HS-27A (cell line): ENCODE measurements at places on chromosomes 5 and 9.

DNA sequence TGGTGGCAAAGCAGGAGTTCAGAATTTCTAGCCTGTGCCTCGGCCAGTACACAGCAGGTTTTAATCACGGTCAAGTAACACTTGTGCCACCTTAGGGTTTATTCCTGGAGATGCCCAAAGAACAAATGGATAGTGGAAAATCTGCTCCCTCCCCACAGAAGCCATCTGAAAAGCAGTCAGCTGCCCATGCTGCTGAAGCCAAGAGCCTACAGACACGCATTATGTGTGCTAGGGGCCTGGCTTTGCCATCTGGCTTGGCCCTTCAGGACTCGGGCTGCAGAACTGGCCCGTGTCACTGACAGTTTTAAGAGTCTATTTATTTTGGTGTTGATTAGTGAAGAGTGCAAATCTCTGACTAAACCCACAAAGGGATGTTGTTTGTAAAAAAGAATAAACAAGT is 11.1 kb downstream of the ARSB start:
- DNase-seq = no peak

DNA sequence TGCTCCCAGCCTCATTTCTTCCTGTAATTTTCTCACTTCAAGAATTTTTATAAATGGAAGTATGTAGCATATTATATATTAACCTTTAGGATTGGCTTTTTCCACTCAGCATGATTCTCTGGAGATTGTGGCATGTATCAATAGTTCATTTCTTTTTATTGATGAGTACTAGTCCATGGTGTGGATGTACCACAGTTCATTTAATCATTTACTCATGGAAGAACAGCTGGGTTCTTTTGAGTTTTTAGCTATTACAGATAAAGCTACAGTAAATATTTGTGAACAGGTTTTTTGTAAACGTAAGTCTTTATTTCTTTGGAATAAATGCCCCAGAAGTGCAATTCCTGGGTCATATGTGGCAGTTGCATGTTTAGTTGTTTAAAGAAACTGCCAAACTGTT is 76.1 kb downstream of the UHRF2 start:
- no peak for DNase-seq

- no peak for DNase-seq
Observed at GRCh38 chr9:4661611-4662010, 483 bp upstream of the PLPP6 start.

- DNase-seq = no peak
Observed at GRCh38 chr5:125476901-125477585, 730.6 kb upstream of the ZNF608 start.

GRCh38 chr9:115327436-115328122 is 209.6 kb upstream of the TNC start:
- no peak for DNase-seq

DNA sequence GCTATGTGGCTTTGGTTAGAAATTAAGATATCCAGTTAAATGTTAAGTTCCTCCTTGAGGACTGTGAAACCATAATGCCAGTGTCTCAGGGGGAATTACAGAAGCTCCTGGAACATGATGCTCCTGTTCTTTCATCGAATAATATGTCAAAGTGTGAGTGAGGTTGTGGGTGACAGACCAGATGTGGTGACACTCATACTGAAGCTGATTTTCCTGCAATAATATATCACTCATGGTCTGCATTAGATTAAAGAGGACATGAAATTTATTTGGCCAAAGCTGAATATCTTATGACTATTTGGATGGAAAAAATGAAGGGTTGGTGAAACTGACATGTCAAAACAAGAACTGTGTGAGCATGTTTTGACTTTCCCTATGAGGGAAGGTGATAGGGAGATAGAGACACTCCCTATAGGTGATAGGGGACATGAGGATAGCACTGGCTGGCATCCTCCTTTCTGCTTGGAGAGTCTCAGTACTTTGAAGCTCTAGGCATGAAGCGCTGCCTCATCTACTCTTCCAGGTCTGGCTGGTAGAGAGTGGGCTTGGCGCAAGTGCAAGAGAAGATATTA is 173.5 kb downstream of the ARHGEF28 start:
- no peak for DNase-seq

DNA sequence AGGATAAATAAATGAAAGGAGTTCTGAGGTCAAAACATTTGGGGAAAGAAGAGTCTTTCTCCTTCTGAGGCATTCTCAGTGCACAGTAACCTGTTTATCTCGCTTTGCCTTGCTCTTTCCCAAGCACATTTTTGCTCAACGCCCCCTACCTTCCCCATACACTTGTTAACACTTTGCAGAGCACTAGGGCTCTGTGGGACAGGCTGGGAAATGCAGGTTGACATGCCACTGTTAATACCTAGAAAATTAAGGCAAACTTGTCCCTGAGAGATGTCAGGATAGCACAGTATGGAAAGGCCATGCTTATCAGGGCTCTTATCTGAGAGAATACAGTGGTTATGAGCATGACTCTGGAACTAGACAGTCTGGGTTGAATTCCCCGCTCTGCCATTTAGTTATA is 152.0 kb downstream of the DOCK8 start:
- no peak for DNase-seq

GRCh38 chr5:151251001-151251551 is 1.9 kb upstream of the GM2A start:
- no peak for DNase-seq

DNA sequence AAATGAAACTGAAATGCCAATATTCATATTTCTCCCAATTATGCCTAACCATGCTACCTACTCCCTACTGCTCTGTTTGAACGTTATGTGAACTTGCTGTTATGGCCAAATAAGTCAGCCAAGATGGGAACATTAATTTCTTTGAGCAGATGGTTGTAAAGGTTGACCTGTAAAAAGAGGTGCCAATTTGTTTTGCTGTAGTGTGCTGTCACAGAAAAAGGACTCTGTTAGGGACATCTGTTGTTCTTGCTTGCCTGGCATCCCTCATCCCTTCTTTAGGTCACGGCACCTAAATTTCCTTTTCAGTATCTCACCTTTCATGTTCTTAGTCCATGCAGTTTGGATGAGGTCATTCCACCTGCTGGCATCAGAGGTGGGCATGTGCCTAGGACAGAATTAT is 35.4 kb downstream of the GDNF start:
- no peak for DNase-seq

GRCh38 chr9:72779614-72780013 is 173.2 kb downstream of the ALDH1A1 start:
- no peak for DNase-seq

DNA sequence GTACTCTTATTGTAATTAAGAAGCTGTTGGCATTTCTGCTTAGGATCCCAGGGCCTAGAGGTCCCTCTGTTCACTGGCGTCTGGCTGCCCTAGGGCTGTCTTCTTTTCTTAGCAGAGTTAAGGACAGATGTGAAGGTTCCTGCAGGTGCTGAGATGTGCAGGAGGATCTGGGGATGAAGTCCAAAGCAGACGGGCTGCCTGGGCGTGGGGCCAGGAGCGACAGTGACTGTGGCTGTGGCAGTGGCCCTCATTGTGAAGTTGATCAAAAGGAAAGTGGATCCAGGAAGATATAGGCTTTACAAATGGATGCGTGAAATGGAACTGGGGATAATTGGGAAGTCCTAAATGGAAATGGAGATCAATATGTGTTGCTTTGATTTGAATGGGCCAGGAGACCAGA is 19.1 kb upstream of the SH3PXD2B start:
- no peak for DNase-seq

DNA sequence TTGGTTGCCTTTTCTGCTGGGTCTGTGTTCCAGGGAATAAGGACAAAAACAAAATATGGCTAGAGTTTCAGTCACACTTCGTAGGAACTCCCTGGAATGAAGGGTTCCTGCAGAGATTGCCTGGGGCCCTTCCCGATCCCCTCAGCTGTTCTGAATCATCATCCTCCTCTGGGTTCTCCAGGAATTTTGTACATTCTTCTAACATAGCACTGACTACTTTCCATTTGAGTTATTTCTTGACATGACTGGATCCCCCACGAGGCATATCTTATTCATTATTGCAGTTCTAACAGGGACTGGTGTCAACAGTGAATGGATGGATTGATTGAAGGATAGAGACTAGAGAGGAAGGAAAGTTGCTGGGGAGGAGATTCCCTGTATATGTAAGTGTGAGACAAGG is 49.2 kb upstream of the TNC start:
- DNase-seq = no peak

DNA sequence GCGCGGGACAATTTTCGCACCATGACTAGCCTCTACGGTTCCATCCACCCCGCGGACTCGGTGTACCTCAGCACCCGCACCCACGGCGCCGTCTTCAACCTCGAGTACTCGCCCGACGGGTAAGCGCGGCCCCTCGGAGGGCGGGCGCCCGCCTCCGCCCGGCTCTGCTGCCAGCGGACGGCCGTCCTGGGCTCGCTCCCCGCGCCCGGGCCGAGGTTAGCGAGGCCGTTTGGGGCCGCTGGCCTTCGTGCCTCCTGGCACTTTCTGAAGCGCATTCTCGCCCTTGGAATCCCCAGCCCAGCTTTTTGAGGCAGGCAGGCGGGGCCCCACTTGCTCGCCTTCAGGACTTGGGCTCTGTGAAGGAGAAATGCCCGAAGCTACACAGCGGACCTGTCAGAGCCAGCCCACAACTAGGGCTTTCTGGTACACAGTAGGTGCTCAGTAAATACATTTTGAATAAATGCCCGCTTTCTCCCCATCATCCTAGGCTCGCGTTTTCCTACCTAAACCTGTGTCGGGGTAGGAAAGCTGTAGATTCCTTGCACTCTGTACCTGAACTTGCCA is 772 bp downstream of the DCAF10 start:
- DNase-seq = peak; percentile 12

DNA sequence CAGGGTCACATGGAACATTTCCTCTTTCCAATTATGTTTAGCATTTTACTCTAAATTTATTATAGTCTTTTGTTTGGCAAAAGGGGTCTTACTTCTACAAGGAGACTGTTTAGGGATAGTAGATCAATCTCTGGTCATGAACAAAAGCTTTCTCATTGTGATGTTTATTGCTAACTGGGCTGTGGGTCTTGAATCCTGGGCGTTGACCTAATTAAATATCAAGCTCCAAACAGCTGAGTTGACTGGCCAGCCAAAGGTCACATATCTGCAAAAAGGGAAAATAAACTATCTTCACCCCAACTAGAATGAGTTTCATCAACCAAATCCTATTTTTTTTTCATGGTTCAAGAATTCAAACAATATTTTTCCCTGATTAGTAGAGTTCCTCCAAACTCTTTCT is 245.4 kb upstream of the TUT7 start:
- DNase-seq = no peak

DNA sequence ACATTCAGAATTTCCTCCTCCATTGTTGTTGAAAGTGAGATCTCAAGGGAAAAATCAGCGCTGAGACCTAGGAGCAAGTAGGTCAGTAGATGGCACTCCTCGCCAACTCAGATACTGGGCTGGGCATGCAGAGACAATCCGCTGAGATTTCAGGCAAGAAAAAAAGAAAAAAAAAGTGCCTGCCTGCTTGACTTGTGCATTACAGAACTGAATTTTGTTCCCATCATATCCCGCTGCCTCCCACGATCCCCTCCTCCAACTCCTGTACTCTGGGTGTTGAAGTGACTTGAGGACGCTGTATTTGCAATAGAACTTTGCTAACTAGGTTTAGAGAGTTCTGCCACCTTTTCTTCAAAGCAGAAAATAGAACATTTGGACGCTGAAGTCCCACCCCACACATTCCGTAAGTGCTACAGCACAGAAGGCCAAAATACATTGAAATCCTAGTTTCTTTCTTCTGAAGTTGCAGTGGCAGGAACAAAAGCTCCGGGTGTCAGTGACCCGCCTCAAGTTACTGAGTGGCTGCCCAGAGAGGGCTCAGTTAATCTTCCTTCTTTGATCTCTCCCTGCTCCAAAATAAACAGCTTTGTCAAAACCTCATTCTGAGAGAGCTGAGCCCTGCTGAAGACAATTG is 265.8 kb downstream of the MLLT3 start:
- peak; percentile 27 for DNase-seq

GRCh38 chr9:109048822-109049221 is 35.5 kb upstream of the CTNNAL1 start:
- no peak for DNase-seq

DNA sequence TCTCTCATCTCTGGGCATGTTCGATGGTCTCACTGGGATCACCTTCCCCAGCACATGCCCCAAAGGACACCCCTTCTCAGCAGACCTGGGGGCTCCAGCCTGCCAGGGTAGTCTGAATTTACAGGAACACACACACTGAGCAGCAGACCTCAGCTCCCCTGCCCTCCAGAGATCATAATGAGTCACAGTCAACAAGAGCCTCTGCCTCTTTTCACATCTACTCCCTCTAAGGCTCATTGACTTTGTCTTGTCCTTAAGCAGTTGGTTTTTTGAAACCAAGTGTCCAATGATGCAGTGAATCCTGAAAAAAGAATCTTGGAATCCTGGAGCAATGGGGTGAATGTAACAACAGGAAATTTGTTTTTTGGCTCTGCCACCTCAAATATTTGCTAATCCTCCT is 20.8 kb downstream of the GABBR2 start:
- DNase-seq = no peak

GRCh38 chr5:87121304-87122150 is 146.2 kb upstream of the RASA1 start:
- DNase-seq = no peak
